ENCODE measurements at places on chromosomes 3 and 15.

- peak; percentile 55 for DNase-seq
Observed at GRCh38 chr3:69120879-69121464, 1.4 kb downstream of the LMOD3 start.

DNA sequence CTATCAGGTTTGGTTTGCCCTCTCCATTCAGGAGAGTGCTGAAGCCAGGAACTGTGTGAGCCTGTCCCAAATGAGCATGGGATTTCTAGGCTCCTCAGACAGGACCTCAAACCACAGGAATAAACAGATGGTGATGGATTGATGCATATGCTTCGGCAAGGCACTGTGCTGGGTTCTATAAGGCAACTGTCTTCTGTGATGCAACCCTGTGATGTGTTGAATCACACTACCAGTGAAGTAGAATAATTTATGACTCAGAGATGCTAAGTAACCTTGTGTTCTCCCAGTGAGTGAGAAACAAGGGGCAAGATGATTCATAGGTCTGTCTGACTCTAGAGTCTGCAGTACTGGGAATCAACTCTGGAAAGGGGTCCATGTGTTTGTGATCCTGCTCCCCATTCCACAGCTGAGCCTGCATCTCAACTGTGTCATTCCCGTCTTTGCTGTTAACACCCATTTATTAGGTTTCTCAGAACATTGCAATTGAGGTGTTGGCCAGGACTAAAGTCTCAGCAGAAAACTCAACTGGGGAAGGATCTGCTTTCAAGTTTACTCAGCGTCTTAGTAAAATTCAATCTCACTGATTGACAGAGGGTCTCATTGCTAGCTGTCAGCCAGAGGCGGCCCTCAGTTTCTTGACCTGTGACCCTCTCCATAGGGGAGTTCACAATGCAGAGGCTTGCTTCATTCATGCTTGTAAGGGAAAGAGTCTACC lies 510.1 kb upstream of the CFAP20DC start:
- DNase-seq: peak; percentile 98

GRCh38 chr15:66429546-66429945 lies 42.8 kb downstream of the MAP2K1 start:
- no peak for DNase-seq

- DNase-seq: no peak
Observed at GRCh38 chr3:127767126-127767525, 55.2 kb downstream of the MGLL start.

GRCh38 chr3:174821477-174821876 lies 37.7 kb upstream of the NAALADL2 start:
- peak; percentile 2 for DNase-seq

DNA sequence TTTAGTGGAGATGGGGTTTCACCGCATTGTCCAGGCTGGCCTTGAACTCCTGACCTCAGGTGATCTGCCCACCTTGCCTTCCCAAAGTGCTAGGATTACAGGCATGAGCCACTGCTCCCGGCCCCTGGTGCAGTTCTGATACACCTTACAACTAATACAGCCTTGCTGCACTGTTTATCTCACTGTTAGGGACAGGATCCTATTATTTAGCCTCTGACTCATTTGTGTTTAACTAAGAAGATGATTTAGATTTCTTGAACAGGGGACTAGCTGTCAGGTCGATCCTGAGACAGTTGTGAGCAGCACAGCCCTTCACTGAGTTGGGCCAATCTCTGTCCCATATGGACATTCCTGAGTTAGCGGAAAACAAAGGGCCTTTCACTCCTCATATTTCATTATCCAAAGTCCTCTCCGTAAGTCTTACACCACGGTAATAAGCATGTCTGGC lies 19.2 kb downstream of the GYG1 start:
- DNase-seq: no peak

DNA sequence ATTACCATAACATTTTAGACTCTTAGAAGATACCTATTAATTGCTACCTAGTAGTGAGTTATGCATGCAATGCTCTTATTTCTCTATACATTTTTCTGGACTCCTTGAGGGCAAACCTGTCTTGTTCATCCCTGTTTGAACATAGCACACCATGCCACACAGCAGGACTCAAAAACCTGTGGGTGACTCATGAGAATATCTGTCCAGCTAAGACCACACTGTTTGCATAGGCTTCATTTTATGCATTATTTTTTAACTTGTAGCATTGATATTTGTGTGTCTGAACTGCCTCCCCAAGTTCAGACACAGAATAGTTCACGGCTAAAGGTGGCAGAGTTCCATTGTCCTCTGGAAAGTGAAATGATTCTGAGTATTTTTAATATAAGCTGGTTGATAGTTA lies 1.8 kb downstream of the LMCD1 start:
- peak; percentile 63 for DNase-seq

DNA sequence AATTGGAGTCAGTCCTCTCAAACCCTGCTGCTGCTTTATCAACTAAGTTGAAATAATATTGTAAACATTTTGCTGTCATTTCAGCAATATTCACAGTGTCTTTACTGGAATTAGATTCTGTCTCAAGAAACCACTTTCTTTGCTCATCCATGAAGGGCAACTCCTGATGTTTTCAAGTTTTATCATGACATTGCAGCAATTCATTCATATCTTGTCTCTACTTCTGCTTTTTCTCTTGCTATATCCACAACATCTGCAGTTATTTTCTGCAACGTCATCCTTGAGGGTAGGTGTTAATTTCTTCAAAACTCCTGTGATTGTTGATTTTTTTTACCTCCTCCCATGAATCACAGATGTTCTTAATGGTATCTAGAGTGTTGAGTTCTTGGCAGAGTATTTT lies 181.6 kb downstream of the EPHA6 start:
- DNase-seq: no peak

DNA sequence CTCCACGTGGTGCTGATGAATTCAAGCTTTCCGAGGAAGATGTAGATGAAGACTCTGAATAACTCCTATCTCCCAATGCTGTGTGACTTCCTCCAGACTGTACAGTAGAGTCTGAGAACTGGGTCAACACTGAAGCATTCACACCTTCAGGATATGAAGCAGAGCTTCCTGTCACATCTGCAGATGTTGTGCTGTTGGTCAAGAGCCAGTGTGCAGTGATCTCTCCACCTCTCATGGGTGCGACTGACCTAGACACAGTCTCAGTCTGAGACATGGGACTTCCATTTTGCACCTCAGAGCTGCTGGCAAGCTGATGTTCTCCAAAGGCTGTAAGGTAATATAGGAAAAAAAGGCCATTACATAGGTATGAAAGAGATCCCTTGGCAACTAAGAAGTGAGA lies 36.5 kb downstream of the HEG1 start:
- DNase-seq: no peak

GRCh38 chr3:157718800-157719199 lies 215.6 kb upstream of the VEPH1 start:
- no peak for DNase-seq

- peak; percentile 51 for DNase-seq
Observed at GRCh38 chr3:9862391-9863057, 17.5 kb downstream of the CIDEC start.

- DNase-seq: peak; percentile 97
Observed at GRCh38 chr3:115239717-115240116, 92.6 kb upstream of the ZBTB20 start.

- DNase-seq: no peak
Observed at GRCh38 chr3:12462159-12462947, 21.9 kb upstream of the TSEN2 start.

DNA sequence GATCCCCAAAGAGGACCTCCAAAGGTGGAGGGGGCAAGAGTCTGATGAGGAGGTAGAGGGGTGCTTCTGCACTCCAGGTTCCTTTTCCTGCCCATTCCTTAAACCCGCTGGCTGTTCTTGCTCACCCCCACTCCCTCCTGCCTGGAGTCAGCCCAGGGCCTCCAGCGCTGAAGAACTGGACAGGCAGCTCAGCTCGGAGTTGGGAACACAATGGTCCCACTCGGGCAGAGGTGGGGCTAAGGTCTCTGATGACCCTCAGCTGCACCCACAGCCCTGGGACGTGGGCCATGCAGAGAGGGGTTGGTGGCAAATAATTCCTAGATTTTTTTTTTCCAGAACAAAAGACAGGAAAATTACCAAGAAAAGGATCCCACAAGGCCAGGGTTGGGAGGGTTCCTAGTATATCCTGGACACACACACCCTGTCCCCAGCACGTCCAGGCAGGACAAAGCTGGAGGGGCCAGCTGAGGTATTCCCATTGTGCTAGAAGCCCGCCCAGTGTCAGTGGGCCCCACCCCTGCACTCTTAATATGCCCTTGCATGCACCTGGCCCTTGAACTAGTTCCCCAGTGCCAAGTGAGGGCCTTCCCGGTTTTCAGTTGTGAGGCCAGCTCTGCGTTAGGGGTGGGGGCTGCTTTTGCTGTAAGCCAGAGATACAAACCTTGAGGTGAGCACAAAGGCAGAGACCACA lies 22.1 kb upstream of the IP6K2 start:
- DNase-seq: no peak

GRCh38 chr15:100372739-100373119 lies 31.0 kb upstream of the ADAMTS17 start:
- no peak for DNase-seq

- no peak for DNase-seq
Observed at GRCh38 chr3:128501431-128501830, 8.4 kb upstream of the GATA2 start.

- peak; percentile 50 for DNase-seq
Observed at GRCh38 chr15:75597667-75598341, 18.7 kb upstream of the PTPN9 start.

DNA sequence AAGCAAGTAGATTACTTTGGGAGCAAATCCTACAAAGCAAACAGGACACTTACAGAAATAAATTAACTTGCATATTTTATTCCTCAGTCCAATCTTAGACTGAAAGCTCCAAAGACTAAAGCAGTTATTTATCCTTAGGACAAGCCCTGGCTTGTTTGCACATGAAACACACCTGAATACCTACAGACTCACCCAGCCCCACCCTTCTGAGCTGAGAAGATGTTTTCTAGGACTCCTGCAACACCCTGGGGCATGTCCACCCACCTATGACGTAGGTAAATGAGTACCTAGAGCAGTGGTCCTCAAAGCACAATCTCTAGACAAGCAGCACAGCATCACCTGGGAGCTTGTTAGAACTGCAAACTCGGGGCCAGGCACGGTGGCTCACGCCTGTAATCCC lies 80.8 kb downstream of the ANXA2 start:
- DNase-seq: no peak

DNA sequence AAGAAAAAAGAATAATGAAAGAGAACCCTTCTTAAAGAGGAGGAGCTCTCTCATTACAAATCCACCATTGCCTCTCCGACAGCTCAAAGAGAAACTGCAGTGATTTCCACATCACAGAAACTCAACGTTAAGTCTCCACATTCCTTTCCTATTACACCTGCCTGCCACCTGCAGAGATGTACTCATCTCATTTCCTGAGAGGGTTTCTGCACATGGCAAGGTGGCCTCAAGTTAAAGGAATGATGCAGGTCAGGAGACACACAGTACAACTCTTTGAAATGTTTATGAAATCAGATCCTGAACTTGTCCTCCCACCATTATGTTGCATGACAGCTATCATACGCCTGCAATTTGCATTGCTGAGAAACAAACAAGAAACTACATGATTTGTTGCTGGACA lies 458.4 kb upstream of the ADAMTS9 start:
- DNase-seq: peak; percentile 25

GRCh38 chr3:173869766-173870165 lies 472.2 kb downstream of the NLGN1 start:
- no peak for DNase-seq

- DNase-seq: peak; percentile 15
Observed at GRCh38 chr15:84714821-84715220, 1.1 kb downstream of the SEC11A start.

DNA sequence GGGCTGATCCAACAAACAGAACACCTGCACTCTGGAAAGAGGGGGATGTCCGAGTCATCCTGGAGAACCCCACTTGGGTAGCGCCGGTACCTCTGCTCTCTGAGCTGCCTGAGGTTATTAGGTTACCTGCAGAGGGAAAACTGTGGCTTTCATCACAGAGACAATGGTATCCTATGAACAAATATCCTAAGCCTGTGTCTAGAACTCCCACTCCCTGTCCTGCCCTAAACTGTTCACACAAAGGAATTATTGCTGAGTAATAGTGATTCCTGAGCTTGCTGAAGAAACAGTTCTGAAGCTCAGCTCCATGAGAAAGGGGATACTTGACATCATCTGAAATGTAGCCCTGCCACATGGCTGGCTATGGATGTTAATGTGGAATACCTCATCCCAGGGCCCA lies 31.9 kb upstream of the WNT5A start:
- DNase-seq: peak; percentile 79

DNA sequence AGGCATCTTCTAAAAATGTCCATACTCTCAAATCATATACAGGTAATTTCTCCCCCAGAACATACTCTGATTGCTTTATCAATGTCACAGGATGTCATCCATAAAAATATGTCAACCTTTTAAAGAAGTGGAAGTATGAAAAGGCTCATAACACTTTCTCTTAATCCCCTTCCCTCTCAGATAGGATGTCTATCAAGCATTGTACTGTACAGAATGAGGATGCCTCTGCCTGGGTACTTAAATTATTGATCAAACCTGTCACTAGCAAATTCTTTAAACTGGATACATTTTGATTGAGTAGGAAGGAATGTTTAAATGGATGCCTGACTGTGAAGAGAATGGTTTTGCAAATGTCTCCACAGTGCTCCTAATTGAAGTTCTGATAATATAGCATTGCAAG lies 168.7 kb downstream of the EPHA3 start:
- no peak for DNase-seq

DNA sequence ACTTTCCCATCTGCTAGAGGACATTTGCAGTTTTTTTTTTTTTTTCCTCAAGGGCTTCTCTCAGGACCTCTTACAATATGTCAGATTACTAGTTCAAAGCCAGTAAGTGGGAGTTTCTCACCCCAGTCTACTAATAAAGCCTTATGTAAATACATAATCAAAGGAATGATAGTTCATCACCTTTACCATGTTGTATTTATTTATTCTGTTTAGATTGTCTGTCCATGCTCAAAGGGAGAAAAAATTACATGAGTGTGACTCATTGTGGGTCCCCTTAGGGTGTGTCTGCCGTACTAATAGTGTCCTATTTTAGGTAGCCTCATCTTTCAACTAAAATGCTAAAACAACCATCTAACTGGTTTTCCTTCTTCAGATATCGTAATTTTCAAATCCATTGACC lies 917.6 kb downstream of the EPHA3 start:
- DNase-seq: no peak

DNA sequence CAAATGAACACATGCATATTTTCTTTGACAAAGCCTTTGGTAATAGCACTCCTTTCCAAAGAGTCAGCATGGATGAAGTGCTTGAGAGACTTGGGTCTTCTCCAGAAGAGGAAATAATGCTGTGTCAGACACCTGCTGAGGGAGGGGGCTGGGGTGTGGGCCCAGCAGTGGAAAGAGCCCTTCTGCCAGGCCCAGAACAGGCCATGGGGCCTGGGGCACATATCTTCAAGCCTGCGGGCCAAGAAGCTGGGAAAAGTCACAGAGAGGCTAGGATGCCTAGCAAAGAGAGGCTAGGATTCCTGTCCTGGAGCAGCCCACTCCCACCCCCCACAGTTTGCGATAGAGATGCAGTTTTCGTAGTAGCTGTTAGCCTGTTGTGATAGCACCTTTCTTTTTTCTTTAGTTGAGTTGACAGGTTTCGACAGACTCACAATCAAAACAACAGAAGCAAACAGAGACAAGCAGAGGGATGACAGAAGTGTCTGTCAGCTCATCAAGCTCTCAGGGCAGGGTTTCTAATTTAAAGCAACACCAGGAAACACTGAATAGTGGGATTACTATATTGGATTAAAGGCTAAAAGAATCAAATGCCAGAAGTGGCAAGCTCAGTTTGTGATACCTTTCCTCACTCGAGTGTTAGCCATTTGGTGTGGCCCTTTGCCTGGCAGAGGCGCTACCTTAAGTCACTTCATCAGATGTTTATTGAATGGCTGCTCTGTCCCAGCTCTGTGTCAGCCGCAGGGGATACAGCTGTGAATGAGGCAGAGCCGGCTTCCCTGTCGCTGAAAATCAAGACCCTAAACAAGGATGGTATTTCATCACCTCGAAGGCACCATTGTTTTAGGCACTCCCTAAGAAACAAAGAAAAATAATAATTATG lies 19.0 kb downstream of the CMTM7 start:
- no peak for DNase-seq

Data from GM23248 (cell line).